ENCODE measurements at places on chromosomes 1 and 21.
A peak's percentile ranks its signal among the peaks of the same experiment; 100 is the strongest.

GRCh38 chr1:35594005-35594760 lies 21.1 kb downstream of the TFAP2E start:
- DNase-seq = no peak

GRCh38 chr1:103265551-103265950 lies 157.2 kb upstream of the COL11A1 start:
- peak; percentile 49 for DNase-seq

- peak; percentile 98 for DNase-seq
These were observed 54.3 kb upstream of the TARBP1 start for GRCh38 chr1:234533034-234533891.

DNA sequence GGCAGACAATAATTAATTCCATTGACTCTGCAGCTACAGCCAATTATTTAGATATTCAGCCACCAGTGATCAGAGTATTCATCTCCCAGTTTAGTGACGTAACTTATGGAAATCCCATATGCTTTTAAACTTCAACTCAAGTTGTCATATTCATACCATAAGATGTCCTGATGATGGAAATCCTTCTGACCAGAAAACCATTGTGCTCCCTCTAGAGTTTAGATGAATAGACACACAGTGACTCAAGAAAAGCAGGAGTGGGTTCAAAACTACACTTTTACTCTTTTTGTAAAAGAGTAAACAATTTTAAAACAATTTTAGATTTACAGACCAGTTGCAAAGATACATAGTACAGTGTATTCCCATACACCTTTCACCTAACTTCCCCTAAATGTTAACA lies 463.7 kb downstream of the KCNT2 start:
- DNase-seq = no peak

DNA sequence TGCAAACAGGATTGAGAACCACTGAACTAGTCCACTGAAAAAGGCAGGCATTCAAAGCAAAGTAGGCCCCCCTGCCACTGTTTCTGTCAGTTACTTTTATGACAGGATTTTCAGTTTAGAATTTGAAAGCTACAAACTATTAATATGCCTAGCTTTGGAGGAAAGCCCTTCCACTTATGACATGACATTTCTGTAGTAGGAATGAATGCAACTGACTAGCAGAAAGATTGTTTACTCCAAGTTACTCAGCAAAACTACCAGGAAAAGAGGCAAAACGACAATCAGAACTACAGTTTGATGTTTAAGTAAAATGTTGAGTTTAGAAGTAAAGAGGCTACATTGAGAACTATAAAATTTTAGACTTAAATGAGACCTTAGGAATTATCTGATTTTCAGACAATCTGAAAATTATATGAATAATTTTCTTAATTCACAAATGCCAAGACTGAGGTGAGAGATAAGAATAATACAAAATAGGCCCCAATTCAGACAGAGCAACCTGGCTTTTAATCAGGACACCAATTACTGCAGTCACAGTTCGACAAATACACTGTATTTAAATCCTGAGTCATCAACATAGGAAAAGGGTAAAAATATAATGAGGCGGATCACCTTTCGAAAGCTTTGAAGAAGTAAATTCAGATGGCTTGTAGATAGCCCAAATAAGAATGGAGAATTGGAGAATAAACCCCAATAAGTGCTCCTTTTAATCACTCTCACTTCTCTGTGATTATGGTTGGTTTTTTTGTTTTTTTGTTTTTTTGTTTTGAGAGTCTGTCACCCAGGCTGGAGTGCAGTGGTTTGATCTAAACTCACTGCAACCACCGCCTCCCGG lies 2.2 kb downstream of the PRKAB2 start:
- no peak for DNase-seq

DNA sequence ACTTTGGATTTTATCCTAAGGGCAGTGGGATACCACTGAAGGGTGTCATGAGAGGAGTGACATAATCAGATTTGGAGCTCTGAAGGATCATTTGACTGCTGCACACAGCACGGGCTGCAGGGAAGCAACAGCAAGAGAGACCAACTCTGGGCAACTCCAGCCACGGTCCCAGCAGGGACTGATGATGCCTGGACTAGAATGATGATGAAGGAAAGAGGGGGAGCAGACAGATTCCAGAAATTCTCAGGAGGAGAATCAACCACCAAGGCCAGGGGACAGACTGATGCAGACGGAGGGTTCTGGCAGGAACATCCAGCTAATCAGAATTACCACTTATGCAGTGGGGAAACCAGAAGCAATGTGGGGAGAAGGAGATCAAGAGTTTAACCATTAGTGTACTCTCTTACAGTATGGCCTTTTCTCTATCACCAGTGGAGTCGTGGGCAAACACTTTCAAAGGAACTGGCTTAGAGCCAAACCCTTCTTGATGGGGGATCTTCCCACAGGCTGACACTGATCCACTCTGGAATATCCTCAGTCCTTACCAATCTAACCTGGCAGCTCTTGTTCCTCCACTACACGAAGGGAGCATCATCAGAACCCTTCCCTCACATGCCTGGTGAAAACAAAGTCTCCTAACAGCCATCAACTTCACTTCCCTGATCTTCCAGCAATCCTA lies 3.3 kb downstream of the URB1 start:
- peak; percentile 65 for DNase-seq

GRCh38 chr1:170674986-170675385 lies 11.1 kb downstream of the PRRX1 start:
- DNase-seq = no peak

- DNase-seq = peak; percentile 63
These were observed 4.5 kb downstream of the PLA2G2A start for GRCh38 chr1:19974822-19975416.

- no peak for DNase-seq
These were observed 84.1 kb downstream of the TM2D1 start for GRCh38 chr1:61640531-61641530.

GRCh38 chr1:209721323-209721722 lies 16.7 kb downstream of the HSD11B1 start:
- no peak for DNase-seq

DNA sequence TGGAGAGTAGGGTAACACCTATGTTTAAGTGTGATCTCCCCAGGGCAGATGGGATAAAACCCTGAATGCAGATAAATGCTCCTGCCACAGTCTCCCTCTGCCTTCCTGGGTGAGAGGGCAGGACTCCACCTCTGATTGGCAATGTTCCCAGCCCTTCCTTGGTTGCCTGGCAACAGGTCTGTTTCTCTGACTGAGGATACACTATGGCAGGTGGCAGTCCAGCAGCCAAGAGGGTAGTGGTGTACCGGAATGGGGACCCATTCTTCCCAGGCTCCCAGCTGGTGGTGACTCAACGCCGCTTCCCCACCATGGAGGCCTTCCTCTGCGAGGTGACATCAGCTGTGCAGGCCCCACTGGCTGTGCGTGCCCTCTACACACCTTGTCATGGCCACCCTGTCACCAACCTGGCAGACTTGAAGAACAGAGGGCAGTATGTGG lies at the start of gene DCDC2B:
DCDC2B (plus strand) TSS at position 199 of the 438 bp plus-strand sequence; CDS start at position 204, 5 bp downstream.
- peak; percentile 30 for DNase-seq

GRCh38 chr1:94922761-94923331 lies 4.1 kb downstream of the CNN3 start:
- DNase-seq = peak; percentile 88

- DNase-seq = peak; percentile 80
These were observed 7.4 kb downstream of the SEMA4A start for GRCh38 chr1:156160743-156161171.

All from fibroblast of skin of right quadriceps (primary cell).